Cortex of kidney (tissue), 1 donor: ENCODE measurements at places on chromosomes 5 and 9.
A peak's percentile ranks its signal among the peaks of the same experiment; 100 is the strongest.

DNA sequence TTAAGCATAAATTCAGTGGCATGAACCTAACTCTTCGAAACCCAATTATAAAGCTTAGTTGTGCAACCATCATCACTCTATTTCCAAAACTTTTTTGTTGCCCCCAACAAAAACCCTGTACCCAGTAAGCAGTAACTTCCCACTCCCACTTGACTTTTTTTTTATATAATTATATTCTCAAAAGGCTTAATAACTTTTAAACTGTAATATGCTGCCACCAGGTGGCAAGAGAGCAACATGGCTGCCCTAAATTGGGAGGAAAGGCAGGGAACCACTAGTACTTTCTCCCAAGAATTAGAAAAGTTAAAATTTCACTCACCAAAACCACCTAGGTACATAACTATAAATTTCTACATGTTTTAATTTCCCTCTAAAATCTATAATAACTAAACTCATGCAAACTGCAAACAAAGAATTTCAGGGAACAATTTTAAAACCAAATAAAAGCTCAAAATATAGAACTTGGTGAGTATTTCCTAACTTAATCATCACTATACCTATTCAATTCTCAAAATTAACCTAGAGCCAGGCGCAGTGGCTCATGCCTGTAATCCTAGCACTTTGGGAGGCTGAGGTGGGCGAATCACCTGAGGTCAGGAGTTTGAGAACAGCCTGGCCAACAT, 50.2 kb upstream of the RNF38 start:
- no peak for DNase-seq

- DNase-seq = no peak
Measured at GRCh38 chr9:97559111-97559514, 57.6 kb downstream of the TMOD1 start.

DNA sequence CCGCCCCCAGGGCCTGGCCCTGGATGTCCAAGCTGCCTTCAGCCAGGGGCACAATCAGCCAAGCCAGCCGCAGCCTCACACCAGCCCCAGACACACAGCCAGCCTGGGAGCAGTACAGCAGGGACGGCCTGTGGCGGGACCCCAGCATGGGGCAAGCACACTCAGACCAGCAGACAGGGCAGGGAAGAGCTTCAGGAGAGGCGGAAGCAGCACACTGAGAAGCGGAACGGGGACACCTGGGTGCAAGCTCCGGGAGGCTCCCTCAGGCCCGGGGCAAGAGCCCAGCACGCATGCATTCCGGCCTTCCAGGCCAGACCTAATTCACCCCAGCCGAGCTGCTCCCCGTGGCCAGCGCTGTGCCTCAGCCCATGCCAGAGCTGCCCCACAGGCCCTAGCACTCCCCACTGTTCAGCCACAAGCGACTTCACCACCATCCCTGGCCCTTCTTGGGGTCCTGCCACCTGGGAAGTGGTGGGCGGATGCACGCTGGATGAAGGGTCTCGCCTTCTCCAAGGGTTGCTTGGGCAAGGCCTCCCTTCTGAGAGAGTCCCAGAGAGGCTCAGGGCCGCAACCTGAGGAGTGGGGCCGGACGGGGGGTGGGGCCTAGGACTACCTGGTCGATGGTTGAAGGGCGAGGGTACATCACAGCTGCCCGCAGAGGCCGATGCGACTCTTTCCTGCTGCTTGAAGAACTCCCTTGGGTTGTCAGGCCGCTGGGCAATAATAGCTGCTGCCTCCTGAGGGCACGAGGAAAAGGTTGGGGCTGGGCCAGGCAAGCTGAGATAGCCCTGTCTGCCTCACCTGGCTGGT, 13.4 kb downstream of the DBN1 start:
- DNase-seq = no peak

- no peak for DNase-seq
Measured at GRCh38 chr9:133342069-133342406, 5.9 kb downstream of the MED22 start.

DNA sequence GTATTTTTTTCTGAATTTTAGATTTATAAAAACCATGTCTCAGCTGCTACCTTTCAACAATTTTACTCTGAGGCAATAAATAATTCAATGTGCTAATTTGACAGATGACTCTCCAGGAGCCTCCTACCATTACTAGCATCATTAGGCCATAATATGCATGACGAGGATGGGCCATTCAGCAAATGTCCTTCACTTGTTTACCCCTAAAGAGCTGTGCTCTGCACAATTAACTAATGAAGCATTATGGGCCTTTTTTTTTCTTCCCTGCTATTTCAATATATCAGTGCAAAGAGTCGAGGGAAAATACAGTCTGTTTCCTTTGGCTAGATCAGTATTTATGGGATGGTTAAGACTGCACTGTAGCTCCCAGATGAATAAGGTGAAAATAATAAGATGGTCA, 627.2 kb downstream of the ISL1 start:
- DNase-seq = no peak

- DNase-seq = no peak
Measured at GRCh38 chr9:78904686-78905085, 607.8 kb downstream of the PSAT1 start.

- no peak for DNase-seq
Measured at GRCh38 chr9:18459962-18460584, 13.9 kb upstream of the ADAMTSL1 start.

DNA sequence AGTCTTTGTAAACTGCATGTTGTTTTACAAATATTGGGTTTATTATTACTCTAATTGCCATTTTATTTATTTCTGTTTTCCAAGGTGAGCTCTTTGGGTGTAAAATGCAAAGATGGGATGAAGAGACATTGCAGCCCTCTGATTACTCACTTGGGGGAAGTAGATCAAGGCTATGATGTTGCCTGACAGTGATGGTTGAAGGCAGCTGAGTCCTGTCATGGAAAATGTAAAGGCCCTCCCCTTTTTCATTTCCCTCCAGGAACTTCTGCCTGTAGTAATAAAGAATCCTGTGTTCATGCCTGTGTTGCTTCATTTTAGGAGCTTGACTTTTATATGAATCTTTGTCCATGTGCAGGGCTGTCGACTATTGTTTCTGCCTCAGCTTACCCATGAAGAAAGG, 605.4 kb upstream of the CLINT1 start:
- no peak for DNase-seq

DNA sequence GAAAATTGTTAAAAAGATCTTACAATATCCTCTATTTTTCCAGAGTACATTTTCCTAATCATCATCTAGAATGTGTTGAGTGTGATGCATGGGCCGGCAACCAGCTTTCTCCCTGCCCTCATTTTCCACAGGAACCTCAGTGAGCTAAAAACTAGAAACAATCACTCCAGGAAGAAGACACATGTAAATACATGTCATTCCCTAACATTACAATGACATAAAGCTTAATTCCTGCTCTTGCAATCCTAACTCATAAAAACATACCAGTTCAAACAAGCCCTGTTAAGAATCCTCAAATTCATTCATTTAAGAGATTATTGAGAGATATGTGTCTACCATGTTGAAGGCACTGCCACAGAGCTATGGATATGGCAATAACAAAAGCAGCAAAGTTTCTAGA, 18.5 kb upstream of the ZNF622 start:
- DNase-seq = no peak

DNA sequence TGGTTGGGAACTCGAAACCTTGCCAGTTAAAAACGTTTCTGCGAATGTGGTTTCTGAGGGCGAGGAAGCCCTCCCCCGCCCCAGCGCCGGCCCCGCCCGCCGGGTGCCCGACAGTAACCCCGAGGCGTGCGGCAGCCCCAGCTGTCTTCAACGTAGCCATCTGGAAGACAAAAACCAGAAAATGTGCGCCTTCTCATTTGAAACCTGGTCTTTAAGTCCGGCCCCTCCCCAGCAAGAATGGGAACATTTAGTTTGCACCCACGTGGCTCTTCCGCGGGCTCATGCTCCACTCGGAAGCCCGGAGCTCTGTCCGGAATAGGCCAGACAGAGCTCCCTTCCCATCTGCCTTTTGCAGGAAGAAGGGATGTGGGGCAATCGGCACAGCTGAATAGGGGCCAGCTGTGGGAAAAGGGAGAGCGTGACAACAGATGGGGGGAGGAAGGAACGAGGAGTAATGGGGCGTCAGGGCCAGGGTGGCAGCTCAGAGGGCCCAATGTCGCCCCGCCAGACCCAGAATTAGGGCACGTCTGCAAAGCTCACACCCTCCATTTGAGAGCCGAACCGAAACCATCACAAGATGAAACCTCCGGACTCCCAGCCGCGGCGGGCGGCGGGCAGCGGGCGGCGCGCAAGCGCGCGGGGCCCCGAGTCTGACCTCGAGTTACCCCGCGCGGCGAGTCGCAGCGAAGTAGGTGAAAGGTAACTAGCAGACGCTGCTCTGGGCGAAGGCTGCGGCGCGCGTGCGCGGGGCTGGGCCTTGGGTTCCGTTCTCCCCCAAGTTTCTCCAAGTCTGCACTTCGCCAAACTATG, 63.4 kb upstream of the ABCA1 start:
- DNase-seq = peak; percentile 47

DNA sequence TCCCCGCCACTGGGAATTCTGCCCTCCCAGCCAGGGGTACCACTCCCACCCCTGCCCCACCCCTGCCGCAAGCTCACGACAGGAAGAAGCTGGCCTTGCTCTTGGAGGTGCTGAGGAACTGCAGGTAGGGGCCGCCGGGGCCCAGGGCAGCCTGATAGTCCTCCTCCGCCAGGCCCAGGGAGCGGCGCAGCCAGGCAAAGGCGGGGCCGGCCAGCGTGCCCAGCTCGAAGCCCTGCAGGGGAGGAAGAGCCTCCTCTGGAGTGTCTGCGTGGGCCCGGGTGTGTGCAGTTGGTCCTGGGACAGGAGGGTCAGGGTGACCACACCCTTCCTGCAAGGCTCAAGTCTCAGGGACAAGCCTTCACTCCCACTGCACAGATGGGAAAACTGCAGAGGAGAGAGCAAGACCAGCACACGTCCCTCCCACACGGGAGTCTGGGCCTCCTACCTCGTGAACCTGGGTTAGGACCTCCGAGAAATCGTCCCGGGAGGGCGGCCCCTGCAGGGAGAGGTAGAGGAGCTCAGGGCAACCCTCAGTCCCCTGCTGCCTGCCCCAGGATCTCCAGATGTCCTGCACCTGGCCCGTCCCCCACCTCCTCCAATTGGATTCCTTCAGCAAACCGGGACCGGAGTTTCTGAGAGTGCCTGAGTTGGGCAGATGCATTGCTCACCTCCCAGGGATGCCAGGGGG, 2.4 kb downstream of the PIP5KL1 start:
- no peak for DNase-seq

DNA sequence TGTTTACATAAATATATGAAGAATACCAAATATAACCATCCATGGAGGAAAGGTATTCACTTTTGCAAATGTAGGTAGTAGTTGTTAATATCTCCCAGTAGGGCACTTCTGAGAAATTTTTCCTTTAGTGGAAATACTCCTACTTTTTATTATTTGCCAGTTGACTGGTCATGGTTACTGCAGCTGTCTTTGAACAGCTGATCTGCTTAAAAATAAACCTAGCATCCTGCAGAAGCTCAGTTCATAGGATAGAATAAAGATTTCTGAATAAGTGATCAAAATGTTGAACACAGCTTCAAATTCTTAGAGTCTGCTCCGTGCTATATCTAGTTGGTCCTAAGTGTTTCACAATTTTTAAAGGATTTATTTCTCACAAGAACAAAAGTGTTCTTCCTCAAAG, 270.7 kb upstream of the TRPC7 start:
- DNase-seq = no peak

DNA sequence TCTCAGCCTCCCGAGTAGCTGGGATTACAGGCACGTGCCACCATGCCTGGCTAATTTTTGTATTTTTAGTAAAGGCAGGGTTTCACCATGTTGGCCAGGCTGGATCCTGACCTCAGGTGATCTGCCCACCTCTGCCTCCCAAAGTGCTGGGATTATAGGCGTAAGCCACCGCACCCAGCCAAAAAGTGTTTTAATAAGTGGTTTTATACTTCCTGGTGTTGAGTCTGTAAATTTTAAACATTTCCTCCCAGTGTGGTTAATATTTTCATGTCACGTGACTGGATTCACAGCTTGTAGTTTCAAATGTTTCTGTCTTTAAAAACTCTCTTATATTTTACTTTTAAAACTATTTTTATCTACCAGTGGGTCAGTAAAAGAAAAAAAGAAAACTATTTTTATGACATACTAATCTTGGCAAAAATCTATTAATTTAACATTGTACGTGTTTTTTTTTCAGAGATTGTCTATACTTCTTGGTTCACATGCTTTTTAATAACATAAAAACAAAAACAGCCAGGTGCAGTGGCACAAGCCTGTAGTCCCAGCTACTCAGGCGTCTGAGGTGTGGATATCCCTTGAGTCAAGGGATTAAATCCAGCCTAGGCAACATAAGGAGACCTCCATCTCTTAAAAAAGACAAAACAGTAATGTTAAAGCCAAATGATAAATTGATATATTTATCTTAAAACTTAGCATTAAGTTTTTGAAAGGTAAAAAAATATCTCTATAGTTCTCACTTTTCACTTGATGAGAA, 117.1 kb downstream of the DMXL1 start:
- no peak for DNase-seq

DNA sequence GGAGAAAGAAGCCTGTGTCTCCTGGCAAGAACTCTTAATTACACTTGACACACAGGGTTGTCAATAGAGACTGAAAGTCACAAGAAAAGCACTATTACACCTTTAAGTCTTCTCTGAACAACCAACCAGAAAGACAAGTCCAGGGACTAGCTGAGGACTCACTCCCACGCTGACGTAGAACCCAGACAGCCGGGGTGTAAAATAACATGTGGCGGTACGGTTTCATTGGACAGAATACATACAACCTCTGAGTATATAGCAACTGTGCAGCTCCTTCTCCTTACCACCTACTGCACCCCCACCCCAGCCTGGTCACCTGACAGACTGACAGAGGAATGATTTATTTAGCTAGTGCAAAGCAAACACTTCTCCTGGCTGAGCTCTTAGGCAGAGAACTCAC, 103.4 kb upstream of the RASEF start:
- no peak for DNase-seq

GRCh38 chr9:122039234-122039633, 53.9 kb downstream of the TTLL11 start:
- DNase-seq = no peak

DNA sequence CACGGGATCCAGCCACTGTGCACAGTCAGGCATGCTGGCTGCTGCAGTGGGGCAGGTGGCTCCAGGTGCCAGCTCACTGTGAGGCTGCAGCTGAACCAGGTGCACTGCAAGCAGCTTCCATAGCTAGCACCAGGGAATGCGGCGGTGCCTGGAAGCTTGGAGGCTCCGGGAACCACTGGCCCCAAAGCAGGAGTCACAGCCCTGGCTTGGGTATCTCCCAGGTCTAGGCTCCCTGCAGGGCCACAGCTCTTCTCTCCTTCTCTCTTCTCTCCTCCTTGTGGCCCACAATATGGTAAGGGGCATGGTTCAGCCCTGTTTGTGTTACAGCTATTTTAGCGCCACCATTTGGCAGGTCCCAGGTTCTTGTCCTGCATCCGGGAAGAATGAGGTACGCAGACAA, 6.7 kb upstream of the MTMR12 start:
- DNase-seq = no peak

- no peak for DNase-seq
Measured at GRCh38 chr9:90167914-90168313, 474.7 kb downstream of the DIRAS2 start.

- no peak for DNase-seq
Measured at GRCh38 chr5:110638970-110639902, 87.2 kb downstream of the TMEM232 start.

- DNase-seq = no peak
Measured at GRCh38 chr5:56185768-56186311, 47.3 kb downstream of the ANKRD55 start.
